ENCODE measurements at places on chromosomes 11 and 22.

DNA sequence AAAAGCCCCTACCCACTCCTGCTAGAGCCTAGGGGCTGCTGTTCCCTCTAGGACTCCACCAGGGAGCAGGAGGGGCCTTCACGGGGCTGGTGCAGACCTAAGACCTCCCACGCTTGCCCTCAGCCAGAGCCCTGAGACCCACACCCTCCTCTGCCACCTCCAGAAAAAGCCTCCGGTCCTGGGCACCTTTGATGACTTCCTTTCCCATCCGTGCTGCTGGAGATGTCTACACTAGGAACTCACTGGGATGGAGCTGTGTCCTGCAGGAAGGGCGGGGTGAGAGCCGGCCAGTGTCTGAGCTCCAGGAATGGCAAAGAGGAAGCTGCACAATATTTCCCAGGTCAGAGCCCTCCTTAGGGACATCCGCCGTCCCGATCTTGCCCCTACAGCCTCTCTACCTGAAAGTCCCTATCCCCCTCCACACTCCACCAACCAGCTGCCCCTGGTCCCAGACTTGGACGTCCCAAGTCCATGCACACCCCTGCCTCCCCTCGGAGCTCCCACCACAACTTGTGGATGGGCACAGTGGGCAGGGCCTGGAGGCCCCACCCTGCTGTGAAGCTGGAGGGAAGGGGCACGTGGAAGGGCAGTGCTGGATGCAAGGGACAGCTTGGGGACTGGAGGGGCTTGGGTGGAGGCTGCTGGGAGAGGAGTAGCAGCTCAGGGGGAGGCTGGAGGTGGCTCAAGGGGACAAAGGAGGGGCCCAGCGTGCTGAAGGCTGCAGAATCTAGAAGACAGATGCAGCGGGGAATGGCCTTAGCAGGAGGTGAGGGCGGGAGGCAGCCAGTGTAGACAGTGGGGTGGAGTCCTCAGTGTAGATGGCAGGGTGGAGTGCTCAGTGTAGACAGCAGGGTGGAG is 13.5 kb upstream of the LRP5 start:
- DNase-seq = no peak

DNA sequence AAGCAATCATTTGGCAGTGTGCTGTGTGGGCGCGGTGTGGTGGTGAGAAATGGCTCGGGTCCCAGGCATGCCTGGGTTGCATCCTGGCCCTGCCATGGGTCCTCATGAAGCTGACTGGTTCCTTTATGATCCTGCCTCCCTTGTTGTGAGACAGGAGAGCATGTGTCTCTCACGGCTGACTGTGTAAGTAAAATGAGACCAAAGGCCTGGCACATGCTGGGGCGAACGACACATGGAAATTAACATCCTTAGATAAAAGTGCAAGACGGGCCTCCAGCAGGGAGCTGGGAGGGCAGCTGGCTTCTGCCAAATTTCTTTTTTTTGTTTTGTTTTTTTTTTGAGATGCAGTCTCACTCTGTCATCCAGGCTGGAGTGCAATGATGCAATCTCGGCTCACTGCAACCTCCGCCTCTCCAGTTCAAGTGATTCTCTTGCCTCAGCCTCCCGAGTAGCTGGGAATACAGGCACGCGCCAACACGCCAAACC is 9.4 kb upstream of the FBLN1 start:
- no peak for DNase-seq

DNA sequence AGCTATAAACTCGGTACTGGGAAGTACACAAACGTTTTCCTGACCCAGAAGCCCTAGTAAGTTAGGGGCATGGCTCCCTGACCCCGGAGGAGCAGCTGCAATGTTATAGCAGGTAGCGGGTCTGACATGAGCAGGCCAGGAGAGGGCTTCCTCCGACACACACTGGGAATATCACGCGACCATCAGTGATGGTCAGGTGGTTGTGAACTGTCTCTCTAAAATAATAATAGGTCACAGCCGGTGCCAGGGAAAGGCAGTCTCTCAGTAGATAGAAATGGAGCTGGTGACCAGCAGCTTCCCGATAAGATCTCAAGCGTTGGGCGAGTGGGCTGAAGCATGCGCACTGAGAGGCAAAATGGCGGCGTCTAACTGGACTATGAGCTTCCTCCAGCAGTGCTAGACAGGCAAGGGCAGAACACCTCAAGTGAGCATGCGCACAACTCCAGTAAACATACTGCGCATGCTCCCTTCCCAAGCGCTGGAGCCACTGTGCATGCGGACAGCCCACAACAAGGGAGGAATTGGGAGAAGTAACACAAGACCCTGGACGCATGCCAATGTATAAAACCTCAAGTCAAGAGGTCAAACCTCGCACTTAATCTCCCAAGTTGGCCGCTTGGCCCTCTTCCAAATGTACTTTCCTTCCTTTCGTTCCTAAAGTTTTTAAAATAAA is 22.3 kb upstream of the TESMIN start:
- no peak for DNase-seq

GRCh38 chr11:74696939-74697675 is 34.1 kb downstream of the CHRDL2 start:
- DNase-seq = no peak

DNA sequence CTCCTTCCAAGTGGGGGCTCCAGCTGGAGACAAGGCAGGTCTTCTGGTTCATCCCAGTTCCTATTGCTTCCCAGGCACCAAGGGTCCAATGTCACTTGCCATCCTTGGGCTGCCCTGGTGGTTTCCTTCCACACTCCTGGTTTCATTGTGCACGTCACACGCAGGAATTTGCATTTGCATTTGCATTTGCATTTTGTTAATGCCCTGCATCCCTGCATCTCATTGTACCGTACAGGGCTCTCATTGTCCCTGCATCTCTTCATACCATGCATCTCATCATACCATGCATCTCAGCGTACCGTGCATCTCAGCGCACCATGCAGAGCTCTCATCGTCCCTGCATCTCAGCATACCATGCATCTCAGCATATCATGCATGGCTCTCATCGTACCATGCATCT is 112.2 kb upstream of the SYT13 start:
- no peak for DNase-seq

DNA sequence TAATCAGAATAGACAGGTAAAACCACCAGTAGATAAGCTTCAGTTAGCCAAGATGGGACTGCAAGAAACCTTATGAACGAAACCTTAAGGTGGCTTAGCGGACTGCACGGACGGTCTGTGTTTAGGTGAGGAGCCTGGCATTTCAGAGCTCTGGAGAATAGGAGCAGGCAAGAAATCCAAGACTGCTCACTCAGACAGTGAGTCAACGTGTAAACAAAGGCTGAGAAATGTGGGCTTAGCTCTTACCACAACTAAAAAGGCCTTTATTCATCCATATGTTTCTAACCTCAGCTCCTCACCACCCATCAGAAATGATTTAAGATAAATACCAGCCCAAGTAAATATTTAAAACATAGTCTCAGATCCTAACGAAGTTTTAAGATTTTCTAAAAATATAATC is 657.7 kb downstream of the OPCML start:
- no peak for DNase-seq

DNA sequence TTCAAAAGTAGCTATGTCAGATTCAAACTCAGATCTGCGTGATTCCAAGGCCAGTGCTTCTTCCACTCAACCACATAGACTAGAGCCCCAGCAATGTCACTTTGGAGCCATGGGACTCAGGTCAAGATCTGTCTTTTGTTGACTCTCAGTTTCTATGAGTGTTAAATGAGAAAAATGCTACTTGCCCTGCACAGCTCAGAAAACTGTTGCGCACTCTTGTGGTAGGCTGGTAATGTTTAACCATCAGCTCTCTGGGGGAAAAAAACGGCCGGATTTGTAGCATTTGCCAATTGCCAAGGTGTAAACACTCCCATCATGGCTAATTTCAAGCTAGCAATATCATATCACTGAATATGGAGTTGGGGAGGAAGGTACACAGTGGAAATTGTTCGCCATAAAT is 328.1 kb upstream of the SYN3 start:
- no peak for DNase-seq

DNA sequence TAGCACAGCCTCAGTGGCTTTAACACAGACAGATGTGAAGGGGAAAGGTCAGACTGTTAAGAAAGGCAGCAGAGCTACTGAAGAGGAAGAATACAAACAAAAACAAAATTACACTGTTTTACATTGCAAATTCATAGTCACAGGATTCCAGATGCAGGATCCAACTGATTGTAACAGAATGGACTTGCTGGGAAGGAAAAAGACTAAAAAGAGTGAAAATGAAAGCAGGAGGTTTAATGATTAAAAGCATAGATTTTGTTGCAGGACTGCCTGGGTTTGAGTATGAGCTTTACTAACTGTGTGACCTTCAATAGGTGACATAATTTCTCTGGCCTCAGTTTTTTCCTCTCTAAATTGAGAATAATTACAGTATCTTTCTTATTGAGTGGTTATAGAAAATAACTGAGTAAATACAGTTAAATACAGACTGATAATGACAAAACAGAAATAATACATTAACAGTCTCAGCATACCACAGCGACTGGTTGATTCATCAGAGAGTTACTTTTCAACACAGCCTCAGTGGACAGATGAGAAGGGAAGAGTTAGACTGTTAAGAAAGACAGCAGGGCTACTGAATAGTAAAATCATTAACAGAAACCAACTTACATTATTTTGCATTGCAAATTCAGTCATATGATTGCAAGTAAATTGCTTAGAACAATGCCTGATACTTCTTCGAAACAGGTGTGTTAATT is 704.2 kb upstream of the TENM4 start:
- no peak for DNase-seq

- DNase-seq = no peak
Observed at GRCh38 chr11:17845431-17845881, 110.9 kb downstream of the KCNC1 start.

DNA sequence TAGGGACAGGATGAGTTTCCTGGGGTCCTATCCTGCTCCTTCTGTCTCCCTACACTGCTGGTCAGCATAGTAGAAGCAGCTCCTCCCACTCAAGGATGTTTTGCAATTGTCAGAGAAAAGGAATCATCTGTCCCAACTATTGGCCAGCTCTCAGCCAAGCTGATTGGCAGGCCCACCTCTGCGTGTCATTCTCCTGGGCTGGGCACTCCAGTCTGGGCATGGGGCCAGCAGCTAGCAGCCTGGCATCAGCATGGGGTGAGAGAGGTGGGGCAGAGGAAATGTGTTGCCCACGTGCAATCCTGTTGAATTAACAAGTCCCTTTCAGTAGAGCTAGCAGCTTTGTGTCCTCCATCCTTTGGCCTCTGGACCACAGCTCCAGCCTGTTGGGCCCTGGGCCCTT is 14.1 kb downstream of the ANKK1 start:
- DNase-seq = no peak

- no peak for DNase-seq
Observed at GRCh38 chr11:115463606-115464005, 40.6 kb downstream of the CADM1 start.

DNA sequence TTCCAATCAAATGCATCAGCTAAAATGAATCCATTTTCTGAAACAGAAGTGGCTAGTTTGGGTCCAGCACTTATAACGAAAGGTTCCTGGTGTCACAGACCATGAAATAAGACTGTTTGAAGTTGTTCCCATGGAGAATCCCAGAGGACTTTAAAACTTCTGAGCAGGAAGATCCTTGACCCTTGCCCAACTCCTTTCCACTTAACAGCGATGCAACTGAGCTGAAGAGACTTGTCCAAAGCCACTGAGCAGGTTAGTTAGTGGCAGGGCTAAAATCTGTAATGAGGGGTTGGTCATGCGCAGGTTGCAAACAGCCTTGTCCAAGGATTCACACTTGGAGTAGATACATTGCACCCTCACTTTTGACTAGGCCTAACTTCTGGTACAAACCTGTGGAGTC is 1.3 kb downstream of the RAB38 start:
- no peak for DNase-seq

- no peak for DNase-seq
Observed at GRCh38 chr11:2517016-2517385, 72.2 kb downstream of the KCNQ1 start.

DNA sequence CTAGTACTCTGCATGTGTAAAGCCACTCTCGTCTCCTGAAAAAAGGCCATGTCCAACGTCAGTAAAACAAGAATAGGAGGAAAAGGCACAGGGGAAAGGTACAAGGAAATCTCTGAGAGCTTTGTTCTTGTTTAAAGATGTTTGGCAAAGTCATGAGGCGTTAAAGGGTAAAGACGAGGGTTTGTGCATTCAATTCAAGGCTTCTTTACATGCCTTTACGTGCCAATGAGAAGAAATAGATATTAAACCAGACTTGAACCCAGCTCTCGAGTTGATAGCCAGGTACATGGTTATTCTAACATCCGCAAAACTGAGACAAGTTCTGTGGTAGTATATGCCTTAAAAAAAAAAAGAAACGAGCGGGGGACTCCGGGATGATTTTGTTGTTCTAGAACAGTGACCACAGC is 704 bp upstream of the CFL1 start:
- DNase-seq = no peak

Data from hematopoietic multipotent progenitor cell (in vitro differentiated cells).